ENCODE measurements at places on chromosomes 2 and 18.

- DNase-seq, result no peak
Observed at GRCh38 chr18:62152844-62153243, 34.0 kb downstream of the PIGN start.

DNA sequence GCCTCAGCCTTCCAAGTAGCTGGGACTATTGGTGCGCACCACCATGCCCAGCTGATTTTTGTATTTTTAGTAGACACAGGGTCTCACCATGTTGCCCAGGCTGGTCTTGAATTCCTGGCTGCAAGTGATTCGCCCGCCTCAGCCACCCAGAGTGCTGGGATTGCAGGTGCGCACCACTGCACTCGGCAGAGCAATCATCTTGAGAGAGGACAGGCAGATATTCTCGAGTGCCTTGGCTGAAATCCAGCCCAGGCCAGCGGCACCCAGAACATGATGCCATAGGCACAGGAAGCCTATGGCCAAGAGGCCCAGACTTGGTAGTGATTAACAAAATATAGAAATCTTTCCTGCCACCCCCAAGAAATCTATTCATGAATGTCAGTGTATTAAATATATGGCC is 58.0 kb upstream of the PEX13 start:
- no peak for DNase-seq

GRCh38 chr2:25389161-25389560 is 47.4 kb upstream of the DNMT3A start:
- no peak for DNase-seq

DNA sequence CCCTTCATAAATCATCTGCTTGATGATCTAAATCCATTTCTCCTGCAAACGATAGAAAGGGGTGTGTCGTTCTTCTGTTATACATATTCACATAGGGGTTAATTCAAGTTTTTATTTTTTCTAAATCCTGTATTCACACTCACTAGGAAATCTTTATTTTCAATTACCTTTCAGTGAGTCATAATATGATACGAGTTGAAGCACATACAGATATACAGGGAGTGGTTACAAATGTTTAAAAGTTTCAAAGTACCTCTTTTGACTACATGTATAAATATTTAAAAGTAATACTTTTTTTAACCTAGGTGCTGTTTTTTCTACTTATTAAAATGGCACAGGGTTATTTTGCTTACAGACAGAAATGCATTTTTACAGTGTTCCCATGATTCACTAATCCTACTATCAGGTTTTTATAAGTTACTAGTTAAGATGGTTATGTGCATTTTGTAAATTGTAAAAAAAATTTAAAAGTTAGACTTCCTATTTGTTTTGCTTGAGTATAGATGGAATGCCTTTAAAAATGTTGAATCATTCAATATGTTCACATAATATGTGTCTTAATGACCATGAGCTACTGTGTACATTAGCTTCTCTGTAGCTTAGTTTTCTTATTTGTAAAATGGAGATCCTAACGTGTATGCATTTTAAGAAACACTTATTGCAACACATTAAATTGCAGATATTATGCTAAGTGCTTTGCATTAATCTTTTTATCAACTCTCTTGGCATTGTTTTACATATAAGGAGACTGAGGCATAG is 1378.1 kb downstream of the DSC3 start:
- DNase-seq, result no peak

DNA sequence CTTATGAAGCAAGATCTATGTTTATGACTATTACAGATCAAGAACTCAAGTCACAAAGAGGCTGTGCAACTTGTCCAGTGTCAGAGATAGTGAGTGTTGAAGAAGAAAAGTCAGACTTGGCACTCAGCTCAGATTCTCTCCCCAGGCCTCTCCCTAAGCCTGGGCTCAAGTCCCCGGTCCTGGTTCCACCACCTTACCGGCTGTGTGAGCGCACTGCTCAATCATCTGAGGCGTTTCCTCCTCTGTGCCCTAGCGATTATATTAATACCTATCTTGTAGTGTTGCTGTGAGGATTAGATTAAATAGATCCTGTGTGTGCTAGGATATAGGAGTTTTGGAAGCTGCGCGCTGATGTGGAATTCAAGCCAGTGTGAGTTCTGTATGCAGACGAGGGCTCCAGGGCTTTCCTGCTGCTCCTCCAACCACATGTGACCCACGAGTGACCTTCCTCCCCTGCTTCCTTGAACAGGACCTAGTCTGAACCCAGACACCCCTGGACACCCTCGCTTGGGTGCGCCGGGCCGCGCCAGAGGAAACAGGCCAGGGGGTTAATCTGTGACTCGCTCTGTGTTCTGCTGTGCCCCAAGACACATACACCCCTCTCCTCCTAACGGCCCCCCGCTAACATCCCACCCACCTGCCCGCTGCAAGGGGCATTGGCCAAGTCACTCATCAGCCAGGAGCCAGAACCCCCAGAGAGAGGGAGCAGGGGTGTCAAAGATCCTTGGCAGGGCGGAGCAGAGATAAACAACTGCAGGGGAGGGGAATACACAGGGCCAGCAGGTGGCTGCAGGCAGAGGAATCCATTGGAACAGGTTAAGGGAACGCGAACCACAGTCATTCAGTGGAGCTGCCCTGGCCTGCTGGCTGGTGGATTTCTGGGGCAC is 38.3 kb downstream of the TNS1 start:
- DNase-seq, result no peak

GRCh38 chr2:230326453-230327417 is at the start of gene SP140L:
TSS of gene SP140L (plus strand) at chr2:230327193. CDS start at chr2:230327270, 77 bp downstream.
- peak; percentile 83 for DNase-seq

GRCh38 chr2:186518945-186519344 is 32.9 kb downstream of the ZC3H15 start:
- DNase-seq, result no peak

DNA sequence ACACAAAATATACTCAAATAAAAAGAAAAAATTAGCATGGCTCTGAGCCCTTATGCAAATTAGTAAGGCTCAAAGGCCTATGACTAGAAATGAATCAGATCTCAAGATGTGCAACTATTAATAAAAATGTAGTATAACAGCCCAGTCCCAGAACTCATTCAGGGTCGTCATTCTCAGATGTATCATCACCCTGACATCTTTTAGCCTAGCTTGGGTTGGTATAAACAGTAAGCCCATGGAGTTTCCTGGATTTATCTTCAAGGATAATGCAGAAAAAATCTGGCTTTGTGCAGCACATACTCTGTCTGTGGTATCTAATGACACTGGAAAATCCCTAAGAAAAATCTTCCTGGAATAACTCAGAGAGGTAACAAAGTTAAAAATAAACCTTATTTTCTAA is 239.3 kb downstream of the ZNF385B start:
- no peak for DNase-seq

DNA sequence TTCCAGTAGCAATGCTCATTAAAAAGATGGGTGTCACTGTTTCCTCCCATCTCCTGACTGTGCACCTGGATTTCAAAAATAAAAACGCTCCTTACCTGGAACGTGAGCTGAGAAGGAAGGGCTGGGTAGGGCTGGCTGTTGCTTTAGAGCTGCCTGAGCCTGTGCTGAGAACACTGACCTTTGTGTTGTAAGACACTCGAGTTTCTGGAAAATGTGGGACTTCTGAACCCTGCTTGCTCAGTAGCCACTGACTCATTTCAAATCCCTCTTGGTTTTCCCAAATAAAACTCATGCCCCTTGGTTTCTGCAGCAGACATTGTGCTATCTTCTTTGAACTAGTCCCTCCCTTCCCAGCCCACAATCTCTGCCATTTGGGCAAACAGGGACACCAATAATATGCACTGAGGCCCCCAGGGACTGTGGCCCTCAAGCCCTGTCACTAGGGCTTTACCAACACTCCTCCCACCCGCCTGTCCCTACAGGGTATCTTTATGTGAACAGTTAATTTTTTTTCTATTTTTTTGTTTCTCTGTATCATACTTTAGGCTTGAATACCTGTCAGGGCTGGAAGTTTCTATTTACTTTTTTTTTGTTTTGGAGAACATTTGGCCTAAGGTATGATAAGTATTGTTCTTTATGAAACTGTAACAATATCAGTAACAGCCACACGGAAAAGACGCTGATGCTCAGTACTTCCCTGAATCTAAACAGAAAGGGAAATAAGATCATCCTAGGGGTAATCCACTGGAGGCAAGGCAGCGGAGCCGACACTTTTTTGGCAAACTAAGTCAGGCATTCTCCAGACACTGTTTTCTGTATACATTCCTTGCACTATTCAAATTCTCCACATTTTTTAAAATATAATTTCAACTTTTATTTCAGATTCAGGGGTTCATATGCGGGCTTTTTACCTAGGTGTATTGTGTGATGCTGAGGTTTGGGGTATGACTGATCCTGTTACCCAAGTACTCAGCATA is 280.2 kb downstream of the STK39 start:
- DNase-seq, result no peak

DNA sequence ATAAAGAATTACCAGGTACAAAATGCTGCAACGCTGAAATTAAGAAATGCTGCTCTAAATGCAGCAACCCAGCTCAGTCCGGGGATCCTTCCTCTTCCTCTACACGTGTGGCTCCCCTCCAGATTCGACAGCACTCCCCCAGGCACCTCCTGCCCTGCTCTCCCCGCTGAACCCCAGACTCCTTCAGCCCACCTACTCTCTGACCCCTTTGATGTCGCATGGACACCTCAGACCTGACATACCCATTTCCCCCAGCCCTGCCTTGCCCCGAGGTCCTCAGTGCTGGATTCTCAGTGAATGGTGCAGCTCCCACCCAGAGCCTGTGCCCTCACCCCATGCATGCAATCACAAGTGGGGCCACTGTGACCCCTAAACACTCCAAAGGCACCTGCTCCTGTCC is 4.6 kb upstream of the ADRA2B start:
- no peak for DNase-seq

DNA sequence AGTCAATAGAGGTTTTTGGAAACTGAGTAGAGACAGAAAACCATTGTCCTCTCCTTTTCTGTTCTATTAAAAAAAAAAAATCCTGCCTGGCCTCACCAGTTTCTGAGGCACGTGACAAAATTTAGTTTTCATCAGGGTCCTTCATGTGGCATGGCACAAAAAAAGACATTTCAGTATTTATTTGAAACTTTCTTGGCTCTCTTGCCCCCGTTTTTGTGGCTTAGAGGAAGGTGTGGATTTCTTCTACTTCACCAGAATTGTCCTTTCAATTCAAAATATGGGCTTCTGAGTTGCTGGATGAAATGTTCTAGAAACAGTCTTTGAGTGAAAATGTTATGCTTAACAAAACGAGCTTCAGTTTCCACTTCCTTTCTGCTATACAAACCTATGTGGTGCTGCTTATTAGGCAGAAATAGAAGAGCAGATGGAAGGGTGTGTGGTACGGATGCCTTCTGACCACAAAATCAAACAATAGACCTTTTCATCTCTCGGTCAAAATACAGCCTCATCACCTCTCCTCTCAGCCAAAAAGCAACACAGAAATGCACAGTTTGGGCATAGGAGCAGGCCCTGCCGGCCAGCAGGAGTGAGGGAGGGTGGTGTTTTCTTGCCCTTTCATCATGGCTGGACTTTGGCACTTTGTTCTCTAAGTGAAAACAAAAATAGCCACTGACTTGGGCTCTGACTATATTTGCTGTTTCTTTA is 89.2 kb downstream of the SH3RF3 start:
- DNase-seq, result no peak

- DNase-seq, result no peak
Observed at GRCh38 chr18:57743008-57743407, 60.1 kb downstream of the ATP8B1 start.

DNA sequence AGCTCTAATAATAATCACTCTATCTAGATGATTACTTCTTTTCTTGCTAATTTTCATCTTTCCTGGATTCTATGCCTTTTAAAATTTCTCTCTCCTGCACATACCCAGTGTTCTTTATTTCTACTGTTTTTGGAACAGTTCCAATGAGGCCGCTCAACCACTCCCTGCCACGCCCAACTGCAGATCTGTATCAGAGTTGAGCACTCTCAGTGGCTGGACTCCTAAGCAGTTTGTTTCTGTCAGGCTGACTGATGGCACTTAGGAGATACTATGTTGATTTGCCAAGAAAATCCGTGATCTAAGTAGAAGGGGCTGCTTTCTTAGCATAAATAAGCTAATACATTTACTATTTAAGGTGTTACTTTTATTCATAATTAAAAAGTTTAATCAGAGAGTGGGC is 192.8 kb downstream of the ARHGAP15 start:
- DNase-seq, result no peak

- no peak for DNase-seq
Observed at GRCh38 chr2:106161938-106162820, 31.9 kb downstream of the UXS1 start.

GRCh38 chr2:11652553-11652952 is 17.4 kb downstream of the NTSR2 start:
- DNase-seq, result no peak

DNA sequence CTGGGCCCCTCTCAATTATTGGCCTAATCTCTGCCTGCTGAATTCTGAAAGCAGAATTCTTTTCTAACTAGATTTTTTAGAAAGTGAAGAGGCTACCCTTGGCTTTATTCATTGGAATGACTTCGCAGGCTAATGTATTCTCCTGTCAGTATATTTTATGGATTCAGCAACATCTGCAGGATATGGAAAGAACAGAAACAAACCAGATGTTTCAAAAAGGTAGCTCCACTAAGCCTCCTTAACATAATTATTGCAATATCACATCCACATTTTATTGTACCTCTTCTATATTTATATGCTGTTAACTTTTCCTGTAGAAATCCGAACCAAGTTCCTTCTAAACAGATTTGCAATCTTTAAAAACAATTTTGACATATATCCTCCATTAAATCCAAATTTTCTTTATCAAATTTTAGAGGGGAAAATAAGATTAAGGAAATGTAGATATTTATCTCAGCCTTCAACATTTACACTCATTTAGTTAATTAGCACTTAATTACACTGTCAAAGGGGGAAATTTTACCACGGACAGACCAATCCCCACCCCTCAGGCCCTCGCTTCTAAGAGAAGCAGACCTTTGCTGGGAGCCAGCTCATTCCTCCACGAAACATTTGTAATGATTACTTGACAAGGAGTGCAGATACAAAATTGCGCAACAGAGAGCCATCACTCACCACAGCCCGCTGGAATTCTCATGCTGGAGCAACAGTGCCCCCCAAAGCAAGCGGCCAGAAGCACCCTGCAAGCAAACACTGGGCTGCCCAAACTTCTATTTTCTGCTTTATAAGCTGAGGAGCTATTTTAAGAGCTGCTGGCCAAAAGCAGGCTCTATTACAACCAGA is 253.4 kb downstream of the ETAA1 start:
- no peak for DNase-seq

DNA sequence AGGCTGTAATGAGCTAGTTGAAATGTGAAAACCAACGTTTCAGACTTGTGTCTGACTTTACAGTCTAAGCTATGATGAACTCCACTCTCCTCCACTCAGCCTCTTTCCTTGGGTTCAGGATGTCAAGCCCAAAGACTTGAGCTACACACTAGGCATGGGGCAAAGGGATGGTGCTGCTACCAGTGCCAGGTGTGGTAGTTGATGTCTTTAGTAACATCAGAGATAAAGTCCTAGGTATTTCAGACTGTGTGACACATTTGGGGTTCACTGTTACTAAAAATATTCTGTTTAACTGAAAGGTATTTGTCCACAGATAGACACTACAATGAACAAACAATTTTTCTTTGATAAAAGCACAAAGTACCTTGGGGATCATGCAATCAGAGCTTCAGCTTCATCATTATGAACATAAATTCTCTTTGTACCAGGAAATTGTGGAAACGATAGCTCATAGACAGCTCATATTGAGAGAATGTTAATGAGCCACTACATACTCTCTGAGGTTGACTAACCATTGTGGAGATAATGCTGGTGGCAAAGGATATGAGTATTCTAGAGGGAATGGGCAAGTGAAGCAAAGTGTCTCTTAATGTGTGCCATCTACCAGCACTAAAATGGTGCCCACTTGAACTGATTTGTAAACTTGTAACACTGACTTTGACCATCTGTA is 253.7 kb upstream of the THUMPD2 start:
- DNase-seq, result no peak
